HCT116 (cell line): ENCODE measurements at places on chromosomes 2 and 18. TPM values are rescaled to one million over a fixed set of nuclear protein-coding genes. Genes with fewer than 3 reads are reported as not detected.

SPATA3 gene
- total RNA-seq = not detected

GRCh38 chr2:215606219-215606618, 170.4 kb upstream of the FN1 start:
- no peak for DNase-seq

SLC35G4 gene
- total RNA-seq = not detected

GRCh38 chr18:73679941-73680712, 467.5 kb downstream of the FBXO15 start:
- DNase-seq = no peak

COPS8 gene
- 42.2 TPM for total RNA-seq

IKZF2 gene
- 1.6 TPM for total RNA-seq

DPYSL5 gene
- 8.4 TPM for total RNA-seq

SLC4A3 gene
- 23.0 TPM for total RNA-seq

DNA sequence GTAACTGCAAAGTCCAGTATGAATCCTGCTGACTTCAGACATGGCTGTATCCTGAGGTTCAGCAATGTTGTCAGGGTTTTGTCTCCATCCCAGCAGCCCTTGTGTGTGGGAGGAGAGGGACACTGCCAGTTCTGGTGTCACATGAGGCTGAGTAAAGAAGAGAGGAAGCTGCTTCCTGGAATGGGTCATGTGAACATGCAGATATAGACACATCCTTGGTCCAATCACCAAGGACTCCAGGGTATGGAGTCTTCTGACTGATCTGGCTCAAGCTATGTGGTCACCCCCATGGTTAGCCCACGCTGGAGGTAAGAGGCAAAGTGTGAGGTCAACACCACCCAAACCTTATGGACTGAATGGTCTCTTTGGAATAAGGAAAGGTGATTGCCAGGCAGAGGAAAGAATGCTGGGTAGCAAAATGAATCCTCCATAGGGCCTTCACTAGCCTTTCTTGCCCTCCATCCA, 134.4 kb upstream of the SLC1A4 start:
- DNase-seq = no peak

- no peak for DNase-seq
These were observed 210.6 kb upstream of the EPAS1 start for GRCh38 chr2:46086578-46087070.

GRCh38 chr2:191113761-191114160, 37.0 kb downstream of the STAT4 start:
- DNase-seq = no peak

RGPD3 gene
- 0.15 TPM for total RNA-seq

GRCh38 chr2:169036736-169037440, 5.8 kb upstream of the ABCB11 start:
- DNase-seq = no peak

GAD1 gene
- 11.0 TPM for total RNA-seq

- no peak for DNase-seq
These were observed 129.5 kb downstream of the RND3 start for GRCh38 chr2:150357770-150358467.
